ENCODE measurements at places on chromosomes 3 and 15.

DNA sequence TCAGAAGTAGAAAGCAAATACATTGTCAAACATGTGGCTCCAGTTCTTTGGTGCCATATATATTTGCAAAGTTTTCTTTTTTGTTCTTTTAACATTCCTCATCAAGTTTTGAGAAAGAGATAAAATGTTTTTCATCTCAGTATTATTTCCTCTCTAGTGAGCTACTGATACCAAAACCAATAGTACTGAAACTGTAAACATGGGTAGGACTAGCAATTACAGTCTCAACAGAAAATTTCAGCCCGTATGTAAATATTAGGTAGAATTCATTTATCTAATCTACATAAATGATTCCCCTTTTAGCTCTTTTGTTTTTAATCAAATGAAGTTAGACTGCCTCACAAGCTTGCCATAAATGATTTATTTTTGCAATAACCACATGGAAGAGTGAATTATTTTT is 21.4 kb downstream of the SECISBP2L start:
- no peak for DNase-seq

DNA sequence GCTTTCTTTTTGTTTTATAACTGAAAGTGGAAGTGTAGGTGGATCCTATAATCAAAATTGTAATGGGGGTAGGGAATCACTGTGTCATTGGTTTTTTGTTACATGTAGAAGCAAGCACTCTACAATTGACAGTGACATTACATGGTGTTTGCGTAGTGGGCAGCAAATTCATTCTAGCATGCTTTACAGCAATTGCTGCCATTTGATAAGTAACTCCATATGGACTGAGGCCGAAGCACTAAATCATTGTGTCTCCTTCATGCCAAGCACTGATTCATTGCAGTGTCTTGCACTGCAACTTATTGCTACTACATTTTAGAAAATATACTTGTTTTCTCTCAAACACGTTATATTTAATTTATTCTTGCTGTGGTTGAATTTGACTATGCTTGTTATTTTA is 933.9 kb downstream of the NSUN3 start:
- DNase-seq = no peak

- DNase-seq = no peak
Observed at GRCh38 chr15:57406062-57406772, 29.9 kb downstream of the CGNL1 start.

- DNase-seq = no peak
Observed at GRCh38 chr3:71060536-71060935, 523.0 kb downstream of the FOXP1 start.

DNA sequence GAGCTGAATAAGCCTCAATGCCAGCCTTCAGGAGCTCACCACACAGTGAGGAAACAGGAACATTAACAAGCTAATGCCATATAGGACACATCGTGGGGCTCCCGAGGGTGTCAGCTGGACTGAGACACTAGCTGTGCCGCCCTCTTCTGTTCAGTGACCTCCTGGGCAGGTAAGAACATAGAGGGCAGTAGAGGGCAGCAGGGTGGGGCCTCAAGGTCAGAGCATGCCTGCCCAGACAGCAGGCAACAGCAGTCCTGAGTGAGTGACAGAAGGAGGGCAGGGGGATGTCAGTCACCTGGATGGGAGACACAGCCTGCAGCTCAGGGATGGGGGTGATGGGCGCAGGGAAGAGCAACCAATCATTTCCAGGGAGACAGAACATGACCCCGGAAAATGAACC is 15.5 kb downstream of the NTRK3 start:
- no peak for DNase-seq

DNA sequence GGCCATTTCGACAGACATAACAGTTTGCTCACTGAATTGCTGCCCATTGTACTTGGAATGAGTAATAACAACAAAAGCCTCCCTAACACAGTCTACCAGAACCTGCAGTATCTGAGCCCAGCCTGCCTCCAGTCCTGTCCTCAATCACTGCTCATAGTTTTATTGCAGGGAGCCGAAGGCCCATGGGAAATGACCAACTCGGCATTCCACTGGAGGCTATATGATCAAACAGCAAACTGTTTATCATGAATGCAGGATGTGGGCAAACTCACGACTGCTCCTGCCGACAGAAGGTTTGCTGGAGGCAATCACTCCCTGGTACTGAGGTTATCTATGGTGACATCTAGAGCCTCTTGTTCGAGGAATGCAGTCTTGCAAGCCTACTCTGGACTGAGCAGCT is 46.3 kb downstream of the LSM3 start:
- DNase-seq = no peak

DNA sequence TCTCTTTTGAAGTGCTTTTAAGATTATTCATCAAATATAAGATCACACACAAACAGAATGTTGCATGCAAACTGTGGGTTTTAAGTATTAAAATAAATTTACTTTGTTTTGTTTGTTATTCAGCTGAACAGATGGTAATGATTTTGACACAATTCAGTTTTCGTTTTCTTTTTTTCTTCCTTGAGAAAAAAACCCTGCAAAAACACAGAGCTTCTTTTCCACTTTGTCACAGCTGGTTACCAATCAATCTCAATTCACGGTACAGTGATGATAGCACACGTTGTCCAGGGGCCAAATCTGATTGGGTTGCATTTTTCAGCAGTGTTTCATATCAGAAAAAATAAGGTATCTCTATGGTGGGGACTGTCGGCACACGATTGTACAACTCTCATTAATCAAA is 473.6 kb downstream of the ROBO2 start:
- DNase-seq = no peak

- no peak for DNase-seq
Observed at GRCh38 chr15:91289324-91289723, 189.3 kb downstream of the SV2B start.

DNA sequence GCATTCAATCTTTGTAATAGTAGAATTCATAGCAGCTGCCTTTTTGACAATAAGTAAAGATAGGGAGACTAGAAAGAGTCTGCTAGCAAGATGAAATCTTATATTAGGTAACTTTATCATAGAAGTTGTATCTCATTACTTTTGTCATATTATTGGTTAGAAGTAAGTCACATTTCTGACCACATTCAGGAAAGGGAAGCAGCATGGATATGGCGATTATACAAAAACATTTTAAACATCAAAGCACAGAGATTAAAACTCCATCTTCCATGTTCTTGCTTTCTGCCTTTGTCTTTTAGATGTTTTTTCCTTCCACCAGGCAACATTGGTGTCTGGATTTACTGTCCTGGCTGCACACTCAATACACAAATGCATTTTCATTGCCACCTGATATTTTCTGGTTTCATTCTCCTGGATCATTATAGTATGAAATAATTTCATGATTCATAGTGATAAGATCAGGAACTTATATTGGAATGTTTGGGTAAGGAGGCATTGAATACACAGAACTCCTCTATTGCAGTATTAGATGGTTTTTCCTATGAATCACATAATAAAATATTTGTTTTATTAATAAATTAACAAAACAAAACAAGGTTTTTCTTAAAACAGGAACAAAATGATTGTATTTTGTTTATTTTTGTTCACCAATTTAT is 1460.3 kb upstream of the CADM2 start:
- DNase-seq = no peak

DNA sequence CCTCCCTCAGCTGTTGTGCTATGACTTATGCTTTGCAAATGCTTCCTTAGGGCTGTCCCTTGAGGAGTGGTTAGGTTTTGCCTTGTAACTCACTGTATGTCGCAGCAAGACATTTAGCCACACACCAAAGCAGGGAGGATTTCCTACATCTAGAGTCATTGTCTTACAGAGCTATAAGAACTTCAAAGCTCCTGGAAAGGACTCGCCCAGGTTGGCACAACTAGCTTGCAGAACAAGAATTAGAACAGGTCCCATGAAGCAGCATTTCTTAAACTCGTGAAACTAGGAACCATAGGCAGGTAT is 19.4 kb upstream of the ACAP2 start:
- no peak for DNase-seq

- DNase-seq = peak; percentile 87
Observed at GRCh38 chr3:179071323-179072099, at the start of gene ZMAT3. TSS of gene ZMAT3 (minus strand) at chr3:179071809. CDS start at chr3:179067752, 4,057 bp downstream.

- DNase-seq = no peak
Observed at GRCh38 chr3:117595615-117596014, 886.0 kb downstream of the TUSC7 start.

DNA sequence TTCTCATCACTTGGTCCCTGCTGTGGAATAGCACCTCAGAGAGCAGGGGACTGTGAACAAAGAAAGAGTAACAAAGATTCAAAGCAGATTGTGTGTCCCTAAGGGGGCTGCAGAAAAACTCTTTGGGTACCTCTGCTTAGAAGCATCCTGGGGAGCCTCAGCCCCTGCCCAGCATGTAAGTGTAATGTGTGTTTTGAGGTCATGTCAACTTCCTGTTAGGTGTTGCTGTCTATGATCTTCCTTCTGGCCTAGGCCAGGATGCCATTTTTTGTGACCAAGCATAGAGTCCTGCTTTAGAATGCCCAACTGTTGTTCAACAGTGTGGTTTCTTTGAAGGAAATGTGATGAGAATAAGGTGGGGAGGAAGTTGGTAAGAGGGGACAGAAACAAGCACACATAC is 77.1 kb upstream of the BCL6 start:
- no peak for DNase-seq

GRCh38 chr15:39118510-39118909 is 462.4 kb upstream of the THBS1 start:
- DNase-seq = no peak

- DNase-seq = no peak
Observed at GRCh38 chr15:43244092-43244491, 22.6 kb downstream of the TGM5 start.

DNA sequence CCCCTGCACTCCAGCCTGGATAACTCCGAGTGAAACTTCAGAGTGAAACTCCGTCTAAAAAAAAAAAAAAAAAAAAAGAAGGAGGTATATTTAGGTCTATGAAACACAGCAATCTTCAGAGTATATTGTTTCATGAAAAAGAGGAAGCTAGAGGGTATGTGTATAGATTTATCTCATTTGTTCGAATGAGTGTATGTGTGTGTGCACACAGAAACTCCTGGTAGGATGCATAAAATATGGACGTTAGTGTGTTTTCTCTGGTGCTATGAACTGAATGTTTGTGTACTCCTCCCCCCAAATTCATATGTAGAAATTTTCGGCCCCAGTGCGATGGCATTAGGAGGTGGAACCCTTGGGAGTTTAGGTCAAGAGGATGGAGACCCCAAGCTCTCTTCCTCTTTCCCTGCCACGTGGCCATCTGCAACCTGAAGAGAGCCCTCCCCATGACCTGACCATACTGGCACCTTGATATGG is 98.6 kb upstream of the KLF13 start:
- DNase-seq = no peak

- DNase-seq = no peak
Observed at GRCh38 chr15:90161950-90162361, 39.2 kb upstream of the SEMA4B start.

GRCh38 chr3:169060037-169060436 is 603.5 kb downstream of the MECOM start:
- DNase-seq = no peak

DNA sequence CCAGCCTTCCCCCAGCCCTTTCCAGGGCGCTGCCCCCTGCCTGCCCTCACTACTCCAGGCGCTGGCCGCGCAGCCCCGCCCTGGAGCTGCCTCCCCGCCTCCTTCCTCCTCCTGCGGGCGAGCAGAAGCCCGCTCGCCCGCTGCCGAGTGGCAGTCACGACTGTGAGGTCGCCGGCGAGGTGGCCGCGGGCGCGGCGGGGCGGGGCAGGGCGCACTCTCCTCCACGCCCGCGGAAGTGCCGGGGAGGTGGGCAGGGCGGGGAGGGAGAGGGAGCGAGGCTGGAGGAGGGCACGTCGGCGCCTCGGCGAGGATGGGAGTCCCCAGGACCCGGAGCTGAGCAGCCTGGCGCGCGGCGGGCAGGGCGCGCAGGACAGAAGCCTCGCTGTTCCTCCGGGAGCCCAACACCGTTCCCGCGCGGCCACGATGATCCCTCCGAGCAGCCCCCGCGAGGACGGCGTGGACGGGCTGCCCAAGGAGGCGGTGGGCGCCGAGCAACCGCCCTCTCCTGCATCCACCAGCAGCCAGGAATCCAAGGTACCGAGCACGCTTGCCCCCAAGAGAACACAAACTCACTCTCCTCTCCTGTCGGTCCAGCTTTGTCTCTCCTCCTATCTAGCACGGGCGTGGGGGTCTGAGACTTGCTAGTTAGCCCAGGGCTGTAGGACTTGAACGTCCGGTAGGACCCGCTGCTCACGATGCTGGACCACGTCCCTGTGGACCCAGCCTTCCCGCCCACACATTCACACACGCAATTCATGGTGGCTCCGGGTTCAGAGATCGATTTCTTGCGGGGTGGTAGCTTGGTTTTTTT is at the start of gene STAC:
TSS of gene STAC (plus strand) at position 284 of the 811 bp plus-strand sequence. CDS start at position 424, 140 bp downstream.
- DNase-seq = no peak

- DNase-seq = peak; percentile 22
Observed at GRCh38 chr3:42300013-42300412, 34.0 kb upstream of the CCK start.

DNA sequence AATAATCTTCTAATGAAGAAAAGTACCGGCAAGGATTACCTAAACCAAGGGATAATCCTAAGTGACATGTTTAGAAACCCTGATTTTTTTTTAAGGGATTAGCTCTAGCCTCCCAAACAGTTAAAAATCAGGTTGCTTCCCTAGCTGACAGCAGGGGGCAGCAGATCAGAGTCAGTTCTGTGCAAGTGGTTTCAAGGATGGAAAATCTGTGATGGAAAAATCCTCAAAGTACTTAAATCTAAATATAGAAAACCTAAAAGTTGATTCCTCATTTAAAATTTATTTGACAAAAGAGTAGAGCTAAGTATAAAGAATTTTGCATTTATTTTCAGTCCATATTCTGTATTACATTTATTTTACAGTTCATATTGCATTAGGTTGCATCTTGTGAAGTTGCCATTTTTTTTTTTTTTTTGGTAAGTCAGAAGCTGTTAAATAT is 107.6 kb downstream of the PEX5L start:
- DNase-seq = peak; percentile 14

- no peak for DNase-seq
Observed at GRCh38 chr15:80789796-80790195, 10.6 kb downstream of the CEMIP start.

DNA sequence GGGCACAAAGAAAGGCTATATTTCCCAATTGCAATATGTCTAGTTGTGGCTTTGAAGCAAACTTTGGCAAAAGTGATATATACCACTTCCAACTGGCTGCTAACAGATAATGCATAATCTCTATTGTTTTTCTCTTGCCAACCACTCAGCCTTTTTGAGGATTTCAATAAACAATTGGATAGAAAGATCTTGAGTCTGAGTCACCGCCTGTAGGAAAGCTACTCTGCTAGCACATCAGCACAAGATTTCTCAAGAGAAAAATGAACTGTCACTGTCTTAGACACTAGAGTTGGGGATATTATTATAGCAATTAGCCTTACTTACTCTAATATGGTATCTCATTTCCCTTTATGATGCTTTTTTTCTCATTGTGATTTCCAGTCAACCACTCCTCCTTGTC is 119.7 kb downstream of the SST start:
- DNase-seq = no peak

GRCh38 chr3:71345429-71346040 is 238.0 kb downstream of the FOXP1 start:
- no peak for DNase-seq

Measured in HTR-8/SVneo (cell line).